ENCODE measurements at places on chromosomes 12 and 14.

GRCh38 chr14:68305738-68306137 lies 486.2 kb downstream of the RAD51B start:
- no peak for DNase-seq

GRCh38 chr14:70808416-70809224 lies 693 bp downstream of the MAP3K9 start:
- no peak for DNase-seq

DNA sequence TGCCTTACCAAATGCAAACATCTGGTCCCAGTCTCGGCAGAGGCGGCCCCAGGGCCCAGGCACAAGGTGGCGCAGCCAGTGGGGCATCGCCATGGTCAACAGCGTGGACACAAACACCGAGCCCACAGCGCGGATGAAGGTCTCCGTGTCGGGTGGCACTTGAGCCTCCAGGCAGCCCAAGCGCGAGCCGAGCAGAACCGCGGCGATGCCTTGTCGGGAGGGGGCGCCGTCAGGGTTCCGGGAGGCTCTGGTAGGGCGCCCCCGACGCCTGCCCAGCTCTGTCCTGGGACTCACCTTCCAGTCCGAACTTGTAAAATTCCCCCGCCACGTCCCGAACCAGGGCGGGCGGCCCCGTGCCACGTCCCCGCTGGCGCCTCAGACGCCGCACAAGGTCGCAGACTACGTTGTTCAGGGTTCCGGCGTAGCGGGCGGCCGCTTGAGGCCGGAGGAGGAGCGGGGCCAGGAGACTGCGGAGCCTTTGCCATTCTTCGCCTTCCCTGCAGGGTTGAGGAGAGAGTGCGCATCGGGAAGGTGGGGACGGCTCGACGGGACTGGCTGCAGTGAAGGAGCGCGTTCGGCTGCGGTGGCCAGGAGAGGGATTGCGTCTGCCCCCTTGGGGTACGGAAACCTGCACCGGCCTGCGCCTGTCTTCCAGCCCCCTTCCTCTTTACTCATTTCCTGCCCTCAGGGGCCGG lies 1.7 kb downstream of the CYP27B1 start:
- DNase-seq = no peak

- no peak for DNase-seq
These were observed 184.3 kb upstream of the C14orf180 start for GRCh38 chr14:104395276-104395675.

GRCh38 chr14:99621948-99622347 lies 17.9 kb upstream of the CCDC85C start:
- no peak for DNase-seq

DNA sequence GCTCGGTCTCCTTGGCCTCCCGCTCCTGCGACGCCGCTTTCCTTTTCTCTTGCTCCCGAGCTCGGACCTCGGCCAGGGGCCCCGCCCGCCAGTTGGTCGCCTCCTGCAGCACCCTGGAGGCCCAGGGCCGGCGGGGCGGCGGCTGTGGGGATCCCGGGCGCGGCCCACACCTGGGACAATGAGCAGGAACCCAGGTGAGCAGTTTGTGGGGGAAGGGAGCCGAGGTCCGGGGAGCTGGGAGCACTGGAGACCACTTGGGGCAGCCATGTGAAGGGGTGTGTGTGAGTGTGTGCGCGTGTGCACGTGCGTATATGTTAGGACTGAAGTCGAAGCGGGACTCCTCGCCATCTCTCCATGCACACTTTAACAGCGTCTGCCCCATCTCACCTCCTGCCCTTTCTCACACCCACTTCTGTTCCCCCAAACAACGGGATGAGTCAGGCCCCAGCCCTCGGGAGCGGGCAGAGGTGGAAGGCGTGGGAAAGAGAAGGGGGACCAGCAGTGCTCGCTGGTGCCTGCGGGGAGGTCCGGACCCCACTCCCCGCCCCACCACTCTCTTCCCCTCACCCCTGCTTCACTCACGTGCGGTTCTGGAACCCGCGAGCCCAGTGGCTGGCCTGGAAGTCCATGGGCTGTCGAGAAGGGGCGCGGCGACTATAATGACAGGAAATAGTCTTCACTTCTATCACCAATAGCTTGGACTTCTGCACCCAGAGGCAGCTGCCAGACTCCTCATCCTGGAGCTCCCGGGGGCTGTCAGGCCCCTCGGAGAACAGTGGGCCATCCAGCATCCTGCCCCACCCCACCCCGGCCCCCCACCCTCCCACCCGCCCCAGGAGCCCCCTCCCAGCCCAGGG lies 450 bp downstream of the DDN start:
- DNase-seq = no peak

GRCh38 chr12:52258335-52258901 lies 16.0 kb upstream of the KRT86 start:
- no peak for DNase-seq

GRCh38 chr12:83172441-83172840 lies 485.7 kb downstream of the TMTC2 start:
- no peak for DNase-seq

DNA sequence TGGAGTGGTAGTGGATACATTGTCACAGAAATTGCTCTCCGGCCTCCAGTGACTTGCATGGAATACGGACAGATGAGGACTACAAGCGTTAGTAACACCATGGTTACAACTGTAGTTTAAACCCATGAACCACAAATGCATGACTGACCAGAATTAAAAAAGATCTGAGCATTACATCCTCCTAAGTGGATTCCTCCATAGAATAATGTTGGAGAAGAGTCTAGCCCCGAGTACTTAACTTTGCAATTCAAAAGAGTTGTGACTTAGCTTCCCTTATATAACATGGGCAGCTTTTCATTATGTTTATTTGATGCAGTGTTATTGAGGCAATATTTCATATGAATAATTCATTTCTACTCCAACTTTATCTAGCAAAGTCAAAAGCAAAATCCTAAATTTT lies 457.2 kb upstream of the TMPO start:
- DNase-seq = no peak

DNA sequence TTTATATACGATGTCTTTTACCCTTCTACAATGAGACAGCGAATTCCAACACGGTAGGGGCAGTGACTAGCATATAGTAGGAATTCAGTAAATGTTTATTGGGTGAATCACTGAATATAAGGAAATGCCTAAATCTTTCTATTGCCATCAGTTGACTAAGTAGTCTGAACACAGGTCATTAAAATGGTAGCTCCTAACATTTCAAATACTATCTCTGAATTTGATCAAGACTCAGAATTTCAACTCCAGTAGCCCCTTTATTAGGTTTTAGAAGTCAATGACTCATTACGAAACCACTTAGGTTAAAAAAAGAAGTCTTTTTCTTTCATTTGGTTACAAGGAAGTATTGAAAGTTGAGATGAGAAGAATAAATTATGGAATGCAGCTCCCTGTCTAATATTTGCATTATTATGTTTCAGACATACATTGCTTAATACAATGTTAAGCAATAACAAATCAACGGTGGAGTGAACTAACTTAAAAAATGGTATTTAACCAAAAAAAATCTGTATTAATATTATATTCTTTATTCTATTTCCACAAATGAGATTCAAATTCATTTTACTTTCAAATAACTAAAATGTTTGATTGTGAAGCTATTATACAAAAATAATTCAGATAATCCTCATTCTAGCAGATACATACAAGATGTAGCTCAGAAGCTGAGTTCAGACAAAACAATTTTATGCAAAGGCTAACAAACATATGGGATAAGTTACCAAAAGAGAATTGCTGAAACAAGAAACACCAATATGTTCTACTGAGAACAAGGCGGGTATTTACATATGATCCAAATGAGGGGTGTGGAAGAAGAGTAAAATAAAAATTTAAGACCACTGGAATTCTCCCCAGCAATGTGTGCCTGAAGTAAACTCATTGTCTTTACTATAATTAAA lies 302.7 kb downstream of the CEP128 start:
- no peak for DNase-seq

- DNase-seq = no peak
These were observed 6.3 kb downstream of the PPP2R5C start for GRCh38 chr14:101767618-101768362.

- no peak for DNase-seq
These were observed 26.9 kb upstream of the RXYLT1 start for GRCh38 chr12:63752841-63753240.

GRCh38 chr12:7171854-7172253 lies 17.6 kb upstream of the PEX5 start:
- DNase-seq = no peak

GRCh38 chr14:76918256-76918781 lies 92.1 kb downstream of the LRRC74A start:
- DNase-seq = peak; percentile 88

DNA sequence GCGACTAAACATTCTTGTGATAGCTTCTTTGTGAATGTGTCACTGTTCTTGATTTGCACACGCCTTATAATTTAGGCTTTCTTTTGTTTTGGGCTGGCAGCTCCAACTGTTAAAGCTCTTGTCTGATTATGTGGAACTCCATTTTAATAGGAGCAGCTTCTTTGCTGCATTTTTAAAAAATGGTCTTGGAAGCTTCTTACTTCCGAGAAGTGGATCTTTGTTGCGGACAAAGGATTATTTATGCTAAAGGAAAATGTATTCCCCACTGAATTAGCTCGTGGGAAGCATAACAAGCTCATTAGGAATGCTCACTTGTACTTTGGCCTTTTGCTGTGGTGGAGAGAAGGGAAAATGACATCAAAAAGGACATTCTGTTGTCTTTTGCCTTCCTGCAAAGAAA lies 20.0 kb downstream of the GAS2L3 start:
- DNase-seq = no peak

- no peak for DNase-seq
These were observed 72.1 kb downstream of the TMTC2 start for GRCh38 chr12:82758749-82759330.

- DNase-seq = no peak
These were observed 737.4 kb upstream of the TBX3 start for GRCh38 chr12:115421350-115421749.

- DNase-seq = no peak
These were observed 52.8 kb upstream of the STXBP6 start for GRCh38 chr14:25102788-25103187.

DNA sequence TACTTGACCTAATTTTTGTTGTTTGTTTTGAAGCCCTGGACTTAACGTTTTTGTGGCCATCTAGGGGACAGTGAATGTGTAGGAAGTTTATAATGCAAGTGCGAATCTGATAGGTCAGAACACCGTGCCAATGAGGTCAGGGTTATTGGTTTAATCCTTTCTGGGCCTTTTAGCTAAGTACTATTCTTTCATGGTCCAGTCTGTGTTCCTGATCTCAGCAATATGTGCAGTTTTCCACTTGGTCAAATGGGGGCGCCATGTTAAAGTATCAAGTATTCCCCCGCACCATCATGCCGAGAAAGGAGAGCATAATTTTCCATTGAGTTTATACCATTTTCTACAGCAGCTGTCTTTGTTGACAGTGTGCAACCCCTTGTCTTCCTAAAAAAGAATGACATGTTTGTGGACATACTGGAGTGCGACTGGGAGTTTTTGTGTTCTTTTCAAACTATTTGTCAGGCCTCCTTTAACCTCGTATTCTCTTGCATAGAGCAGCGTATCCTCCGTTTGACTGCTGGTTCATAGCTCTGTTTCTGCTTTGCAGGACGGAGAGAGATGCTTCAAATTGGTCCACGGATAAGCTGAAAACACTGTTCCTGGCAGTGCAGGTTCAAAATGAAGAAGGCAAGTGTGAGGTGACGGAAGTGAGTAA lies 1.3 kb downstream of the AHSA1 start:
- peak; percentile 20 for DNase-seq

DNA sequence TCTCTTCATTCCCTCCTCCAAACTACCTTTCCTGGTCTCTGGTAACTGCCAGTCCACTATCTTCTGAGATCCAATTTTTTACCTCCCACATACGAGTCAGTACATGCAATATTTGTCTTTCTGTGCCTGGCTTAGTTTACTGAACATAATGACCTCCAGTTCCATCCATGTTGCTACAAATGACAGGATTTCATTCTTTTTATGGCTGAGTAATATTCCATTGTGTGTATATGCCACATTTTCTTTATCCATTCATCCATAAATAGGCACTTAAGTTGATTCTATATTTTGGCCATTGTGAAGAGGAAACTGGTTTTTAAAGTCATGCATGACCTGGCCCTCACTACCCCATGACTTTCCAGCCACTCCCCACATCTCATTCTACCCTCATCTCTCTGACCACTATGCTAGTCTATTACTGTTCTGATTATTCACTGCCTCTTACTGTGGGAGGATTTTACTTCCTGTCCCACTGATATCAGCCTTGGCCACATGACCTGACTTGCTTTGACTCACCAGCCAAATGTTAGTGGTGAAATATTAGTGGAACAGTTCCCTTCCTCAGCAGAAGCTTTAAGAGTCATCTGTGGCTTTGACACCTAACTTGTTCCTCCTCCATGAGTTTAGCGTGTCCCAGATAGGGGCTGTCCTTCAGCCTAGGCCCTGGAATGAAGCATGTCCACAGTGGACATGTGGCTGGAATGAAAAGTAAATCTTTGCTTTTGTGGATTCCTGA lies 52.2 kb downstream of the GOLGA5 start:
- no peak for DNase-seq

- no peak for DNase-seq
These were observed 60.4 kb downstream of the FZD10 start for GRCh38 chr12:130222519-130223218.

DNA sequence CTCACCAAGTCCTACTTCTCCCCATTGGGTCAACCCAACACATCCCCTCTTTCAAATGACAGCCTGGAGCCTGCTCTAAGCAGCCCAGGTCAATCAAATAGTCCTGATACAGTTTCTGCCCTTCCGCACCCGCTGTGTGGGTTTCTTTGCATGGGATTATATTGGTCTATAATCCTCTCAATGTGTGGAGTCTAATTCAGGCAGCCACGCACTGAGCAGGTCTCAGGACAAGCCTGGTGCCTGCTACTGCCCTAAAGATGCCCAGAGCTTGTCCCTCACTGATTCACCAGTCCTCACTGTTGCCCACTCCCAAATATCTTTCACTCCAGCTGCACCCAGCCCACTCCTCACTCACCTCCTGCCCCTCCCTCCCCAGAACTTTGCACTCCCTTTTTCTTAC lies 16.4 kb downstream of the ACTN1 start:
- DNase-seq = no peak

GRCh38 chr12:127923501-127923900 lies 343.5 kb upstream of the TMEM132C start:
- DNase-seq = no peak

All from AG09319 (cell line).